ENCODE measurements at places on chromosomes 2 and 18.

DNA sequence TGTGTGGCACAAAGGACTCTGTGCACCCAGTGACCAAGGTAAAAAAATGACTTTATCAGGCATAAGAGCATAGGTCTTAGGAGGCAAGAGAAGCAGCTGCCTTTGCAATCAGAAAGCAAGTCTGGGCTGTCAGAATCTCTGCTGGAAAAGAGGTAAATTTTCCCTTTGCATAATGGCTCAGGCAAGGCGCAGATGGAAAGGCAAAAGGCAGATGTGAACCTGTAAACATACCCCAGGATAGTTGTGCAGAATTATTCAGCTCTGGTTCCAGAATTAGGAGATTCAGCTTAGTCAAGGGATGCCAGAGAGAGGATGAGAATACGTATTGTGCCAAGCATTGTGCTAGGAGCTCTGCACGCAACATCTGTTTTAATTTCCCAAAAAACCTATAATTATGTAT lies 258.7 kb downstream of the CLIP4 start:
- DNase-seq: no peak

GRCh38 chr18:48412339-48412929 lies 3.3 kb upstream of the ZBTB7C start:
- no peak for DNase-seq

- DNase-seq: no peak
Measured at GRCh38 chr2:17754773-17755425, 961 bp downstream of the GEN1 start.

- no peak for DNase-seq
Measured at GRCh38 chr2:86226070-86226469, 26.8 kb downstream of the MRPL35 start.

- peak; percentile 7 for DNase-seq
Measured at GRCh38 chr18:2692508-2692907, 37.0 kb downstream of the SMCHD1 start.

DNA sequence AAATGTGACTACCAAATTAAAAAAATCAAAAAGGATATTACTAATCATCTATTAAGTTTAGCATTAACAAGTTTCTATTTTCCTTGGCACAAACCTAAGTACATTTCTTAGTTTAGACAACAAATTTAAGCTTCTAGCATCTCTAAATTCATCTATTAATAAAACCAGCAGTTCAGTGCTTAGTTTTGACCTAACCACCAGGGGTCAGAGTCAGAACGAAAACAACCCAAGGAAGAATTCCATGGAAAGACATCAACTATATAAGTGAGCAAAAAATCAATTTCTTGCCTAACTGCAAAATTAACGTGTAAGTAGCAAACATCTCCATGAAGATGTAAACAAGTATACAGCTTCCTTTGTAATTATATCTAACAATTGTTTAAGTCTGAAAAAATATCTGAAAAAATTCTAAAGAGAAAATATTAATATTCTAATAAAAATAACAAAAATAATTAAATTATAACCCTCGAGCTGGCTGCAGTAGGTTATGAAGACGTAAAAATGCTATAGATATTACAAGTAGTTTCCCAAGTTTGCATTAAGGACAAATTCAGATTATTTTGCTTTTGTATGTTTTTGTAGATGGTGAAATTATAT lies 83.7 kb downstream of the CERKL start:
- DNase-seq: peak; percentile 17

DNA sequence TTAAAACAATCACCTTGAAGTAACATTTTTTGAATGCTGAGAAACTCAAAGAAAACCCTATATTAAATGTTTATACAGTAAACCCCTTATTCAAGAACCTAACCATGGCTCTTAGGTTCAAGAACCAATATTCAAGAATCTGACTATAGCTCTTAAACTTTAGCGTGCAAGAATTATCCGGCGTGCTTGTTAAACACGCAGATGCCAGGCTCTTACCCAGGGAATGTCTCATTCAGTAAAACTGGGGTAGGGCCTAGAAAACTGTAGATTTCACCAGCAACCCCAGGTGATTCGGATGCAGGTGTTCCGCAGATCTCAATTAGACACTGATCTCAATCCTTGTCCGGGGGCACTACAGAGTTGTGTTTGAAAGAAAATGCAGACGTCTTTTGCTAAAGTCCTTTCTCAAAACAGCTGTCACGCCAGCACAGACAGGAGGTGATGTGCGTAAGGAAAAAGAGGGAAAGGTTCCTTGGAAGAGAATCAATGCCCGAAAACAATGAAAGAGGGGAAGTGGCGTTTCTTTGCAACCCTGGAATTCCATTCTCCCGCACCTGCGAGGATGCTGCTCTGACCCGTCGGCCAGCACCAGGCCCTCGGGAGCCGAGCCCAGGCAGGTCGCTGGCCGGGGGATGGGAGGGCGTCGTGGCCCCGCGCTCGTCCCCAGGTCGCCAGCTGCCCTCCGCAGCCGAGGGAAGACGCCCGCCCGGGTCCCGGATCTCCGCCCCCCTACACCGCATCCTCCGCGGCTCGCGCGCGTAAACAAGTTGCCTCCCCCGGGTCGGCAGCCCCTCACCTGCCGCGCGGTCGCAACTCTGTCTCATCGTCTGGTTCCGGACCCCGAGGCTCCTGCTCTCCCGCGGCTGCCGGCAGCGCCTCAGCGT lies 851 bp downstream of the EIF2AK3 start:
- DNase-seq: peak; percentile 33

- DNase-seq: peak; percentile 24
Measured at GRCh38 chr2:181715033-181715630, 34.8 kb upstream of the NEUROD1 start.

DNA sequence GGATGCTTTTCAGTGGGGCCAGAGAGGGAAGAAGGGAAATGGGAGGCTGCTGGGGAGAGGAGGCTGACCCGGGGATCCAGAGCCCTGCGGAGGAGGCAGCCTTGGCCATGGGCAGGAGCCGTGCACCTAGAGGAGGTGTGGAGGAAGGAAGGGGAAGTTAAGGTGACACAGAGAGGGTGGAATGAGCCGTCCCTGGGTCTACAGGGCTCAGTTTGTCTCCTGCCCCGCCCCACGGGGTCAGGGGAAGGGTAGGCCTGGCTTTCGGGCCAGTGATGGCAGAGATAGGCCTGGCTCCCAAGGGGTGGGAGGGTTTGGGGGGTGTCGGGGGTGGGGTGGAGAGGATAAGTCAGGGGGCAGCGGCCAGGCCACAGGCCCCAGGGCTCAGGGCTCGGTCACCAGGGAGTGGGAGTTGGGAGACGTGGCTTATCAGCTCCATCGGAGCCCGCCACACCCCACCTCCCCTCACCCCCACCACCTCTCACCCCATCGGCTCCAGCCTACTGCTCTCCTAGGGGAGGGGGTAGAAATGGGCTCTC lies 39.5 kb upstream of the NOTO start:
- DNase-seq: no peak

All from foreskin keratinocyte (primary cell).